ENCODE measurements at places on chromosomes 2 and 18.

GRCh38 chr2:27494284-27494943 lies 586 bp downstream of the FNDC4 start:
- no peak for DNase-seq

GRCh38 chr18:37042381-37042780 lies 213.5 kb downstream of the KIAA1328 start:
- DNase-seq, result no peak

DNA sequence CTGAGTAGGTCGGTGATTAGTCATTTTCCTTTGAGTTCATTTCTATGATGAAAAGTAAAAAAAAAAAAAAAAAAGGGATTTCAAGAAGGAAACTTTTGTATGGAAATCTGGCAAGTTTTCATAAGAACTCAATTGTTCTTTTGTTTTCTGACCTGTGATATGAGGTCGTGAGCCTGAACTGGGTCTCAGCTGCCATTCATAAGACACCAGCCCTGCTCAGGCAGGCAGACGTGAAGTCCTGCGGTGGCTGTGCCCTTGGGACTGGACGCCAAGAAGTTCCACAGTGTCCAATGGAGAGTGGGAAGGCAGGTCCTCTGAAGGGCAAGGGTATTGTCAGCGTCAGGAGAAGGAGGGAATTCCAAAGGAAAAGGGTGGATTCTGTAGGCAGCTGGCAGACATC lies 183.9 kb downstream of the NCK2 start:
- no peak for DNase-seq

DNA sequence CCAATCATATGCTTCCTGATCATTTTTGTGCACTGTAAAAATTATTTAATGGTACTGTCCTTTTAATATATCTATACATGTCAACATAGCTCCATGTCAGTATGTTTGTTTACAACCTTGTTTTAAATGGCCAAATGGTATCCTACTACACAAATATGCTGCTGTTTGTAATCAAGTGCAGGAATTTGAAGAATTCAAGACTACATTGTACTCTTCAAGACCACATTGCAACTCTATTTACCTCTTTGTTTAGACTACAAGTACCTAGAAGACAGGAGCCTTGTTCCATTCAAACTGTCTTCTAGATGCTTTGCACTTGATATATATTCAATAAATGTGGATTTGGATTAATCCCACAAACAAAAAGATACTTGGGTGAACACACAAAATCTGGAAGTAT lies 41.7 kb downstream of the CNTNAP5 start:
- no peak for DNase-seq

- DNase-seq, result no peak
Observed at GRCh38 chr18:80232710-80233109, 14.6 kb downstream of the PARD6G start.

DNA sequence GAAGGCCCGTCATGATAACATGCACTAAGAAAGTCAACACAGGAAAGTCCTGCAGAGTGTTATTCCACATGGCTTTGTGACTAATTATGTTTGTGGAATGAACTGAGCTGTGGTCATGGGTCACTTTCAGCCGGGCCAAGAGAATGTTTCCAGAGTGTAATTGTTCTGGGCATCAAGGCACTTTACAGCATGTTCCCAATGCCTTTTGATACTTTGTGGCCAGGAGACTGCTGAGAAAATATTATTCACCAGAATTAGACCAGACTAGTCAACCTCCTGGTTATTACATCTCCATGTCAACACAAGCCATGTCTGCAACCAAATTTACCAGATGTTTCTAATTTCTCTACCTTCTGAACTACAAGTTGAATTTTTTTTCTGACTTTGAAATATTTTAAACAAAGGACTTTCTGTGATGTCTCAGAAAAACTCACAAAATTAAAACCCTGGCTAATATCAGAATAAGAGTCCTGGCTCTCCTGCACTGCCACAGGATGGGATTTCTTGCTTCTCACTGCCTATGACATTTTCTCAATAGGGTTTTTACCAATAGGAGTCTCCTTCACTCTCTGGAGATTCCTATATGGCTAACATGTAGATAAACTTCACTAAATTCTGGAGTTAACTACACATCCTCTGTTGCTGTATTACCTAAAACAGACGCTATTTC lies 90.6 kb upstream of the WDR75 start:
- no peak for DNase-seq

DNA sequence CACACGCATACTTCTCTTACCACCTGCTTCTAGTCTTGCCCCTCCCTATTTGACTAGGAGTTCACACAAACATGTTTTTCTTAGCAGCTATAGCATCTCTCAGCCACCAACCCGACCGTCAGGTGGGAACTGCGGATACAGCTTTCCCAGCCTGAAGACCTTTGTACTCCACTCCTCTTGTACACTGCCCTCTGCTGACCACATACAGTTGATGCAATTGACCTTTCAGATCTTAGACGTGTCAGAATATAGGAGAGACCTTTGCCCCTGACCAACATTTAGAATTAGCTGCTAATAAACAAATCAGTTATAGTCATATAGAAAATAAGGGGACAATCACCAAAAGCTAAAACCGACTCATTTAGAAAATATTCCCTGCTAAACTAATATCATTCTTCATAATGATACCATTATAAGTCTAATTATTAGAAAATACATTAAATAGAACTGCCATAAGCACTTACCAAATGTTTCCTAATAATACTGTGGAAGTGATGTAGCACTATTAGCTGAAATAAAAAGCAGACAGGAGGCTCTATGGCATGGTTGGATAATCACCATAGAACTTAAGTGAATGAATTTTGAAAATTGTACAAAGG lies 208.4 kb downstream of the RAD51AP2 start:
- peak; percentile 3 for DNase-seq

GRCh38 chr2:102266204-102266603 lies 45.2 kb upstream of the IL1RL1 start:
- no peak for DNase-seq

DNA sequence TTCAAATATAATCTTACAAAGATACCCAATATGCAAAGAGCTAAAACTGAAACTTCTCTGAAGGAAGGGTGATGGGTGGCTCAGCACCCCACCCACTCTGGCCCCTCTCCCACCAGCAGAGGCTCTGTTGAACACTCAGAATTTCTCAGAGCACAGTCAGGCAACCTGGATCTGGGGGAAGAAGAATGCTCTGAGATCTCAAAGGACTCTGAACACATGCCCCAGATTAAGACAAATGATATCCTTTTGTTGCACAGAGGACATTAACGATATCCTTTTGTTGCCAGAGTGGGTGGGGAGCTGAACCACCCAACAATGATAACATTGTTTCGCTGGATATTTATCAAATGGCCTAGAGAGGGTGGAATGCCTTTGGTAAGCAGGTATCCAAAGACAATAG lies 104.8 kb downstream of the LBH start:
- peak; percentile 35 for DNase-seq

DNA sequence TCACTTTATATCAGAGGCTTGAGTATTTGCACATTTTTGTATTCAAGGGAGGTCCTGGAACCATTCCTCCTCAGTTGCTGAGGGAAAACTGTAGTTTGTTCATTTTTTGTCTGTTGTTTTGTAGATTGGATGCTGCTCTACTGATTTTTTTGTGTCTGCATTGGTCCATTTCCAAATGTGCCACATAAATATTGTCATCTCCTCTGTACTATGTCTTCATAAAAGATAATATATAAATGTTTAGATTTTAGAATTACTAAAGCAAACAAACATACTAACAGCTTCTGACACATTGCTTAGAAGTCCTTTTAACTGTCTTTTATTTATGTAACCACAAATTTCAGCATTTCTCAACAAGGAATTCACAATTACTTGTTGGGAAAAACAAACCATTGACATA lies 356.8 kb downstream of the PLCL1 start:
- DNase-seq, result no peak

DNA sequence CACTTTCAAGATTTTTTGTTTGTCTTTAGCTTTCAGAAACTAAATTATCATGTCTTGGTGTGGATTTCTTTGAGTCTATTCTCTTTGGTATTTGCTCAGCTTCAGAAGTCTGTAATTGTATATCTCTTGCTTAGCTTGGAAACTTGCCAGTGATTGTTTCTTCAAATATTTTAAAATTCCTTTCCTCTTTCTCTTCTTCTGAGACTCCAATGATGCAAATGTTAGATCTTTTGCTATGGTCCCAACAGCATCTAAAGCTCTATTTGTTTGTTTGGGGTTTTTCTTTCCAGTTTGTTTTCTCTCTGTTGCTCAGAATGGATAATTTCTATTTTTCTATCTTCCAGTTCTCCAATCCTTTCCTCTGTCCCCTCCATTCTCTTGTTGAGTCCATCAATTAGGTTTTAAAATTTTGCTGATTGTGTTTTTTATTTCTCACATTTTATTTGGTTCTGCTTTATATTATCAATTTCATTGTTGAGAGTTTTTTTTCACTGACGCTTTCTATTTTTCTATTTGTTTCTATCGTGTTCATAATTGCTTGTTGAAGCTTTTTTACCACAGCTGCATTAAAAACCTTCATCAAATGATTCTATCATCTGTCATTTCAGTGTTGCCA lies 81.5 kb upstream of the DAPL1 start:
- DNase-seq, result no peak

GRCh38 chr2:158926478-158926948 lies 41.9 kb upstream of the TANC1 start:
- no peak for DNase-seq

- no peak for DNase-seq
Observed at GRCh38 chr18:25825979-25826776, 264.2 kb downstream of the SS18 start.

DNA sequence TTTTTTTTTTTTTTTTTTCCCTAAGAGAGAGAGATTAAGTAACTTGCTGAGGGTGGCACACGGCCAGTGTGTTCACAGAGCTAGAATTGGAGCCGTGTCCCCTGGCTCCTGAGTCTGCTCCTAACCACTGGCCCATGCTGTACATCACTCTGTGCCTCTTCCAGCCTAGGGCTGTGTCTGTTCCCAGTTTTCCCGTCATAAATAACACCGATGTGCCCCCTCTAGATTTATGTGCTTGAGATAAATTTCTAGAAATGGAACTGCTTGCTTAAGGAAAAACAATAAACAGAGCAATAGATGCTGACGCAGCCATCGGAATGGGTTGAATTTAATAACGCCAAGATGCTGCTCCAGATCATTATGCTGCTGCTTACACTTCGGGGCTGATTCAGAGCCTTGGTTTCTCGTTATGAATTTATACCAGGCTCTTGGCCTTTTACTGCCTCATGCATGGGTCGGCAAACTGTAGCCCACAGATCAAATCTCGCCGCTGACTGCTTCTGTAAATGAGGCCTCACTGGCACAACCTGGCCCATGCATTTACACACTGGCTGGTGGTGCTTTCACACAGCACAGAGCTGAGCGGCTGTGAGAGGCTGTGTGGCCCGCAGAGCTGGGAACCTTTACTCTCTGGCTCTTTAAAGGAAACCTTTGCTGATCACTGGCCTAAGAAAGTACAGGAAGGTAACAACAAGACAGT lies 58.1 kb downstream of the NDUFA10 start:
- no peak for DNase-seq

DNA sequence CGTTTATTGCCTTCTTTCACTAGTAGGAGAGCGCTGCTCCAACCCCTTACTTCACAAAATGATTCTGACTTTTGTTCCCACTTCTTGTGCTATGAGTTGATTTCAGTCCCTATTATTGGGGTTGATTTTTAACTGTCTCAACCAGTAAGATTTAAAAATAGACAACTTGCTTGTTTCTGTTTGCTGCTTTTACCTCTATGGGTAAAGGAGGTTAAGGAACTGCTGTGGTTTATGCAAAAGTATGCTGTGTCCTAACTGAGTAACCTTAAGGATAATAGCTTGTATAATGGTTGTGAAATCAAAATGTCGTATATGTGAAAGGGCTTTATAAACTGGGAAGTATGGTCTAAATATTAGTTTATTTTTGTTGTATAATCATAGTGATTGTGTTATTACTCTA lies 22.6 kb downstream of the ALMS1 start:
- peak; percentile 5 for DNase-seq

DNA sequence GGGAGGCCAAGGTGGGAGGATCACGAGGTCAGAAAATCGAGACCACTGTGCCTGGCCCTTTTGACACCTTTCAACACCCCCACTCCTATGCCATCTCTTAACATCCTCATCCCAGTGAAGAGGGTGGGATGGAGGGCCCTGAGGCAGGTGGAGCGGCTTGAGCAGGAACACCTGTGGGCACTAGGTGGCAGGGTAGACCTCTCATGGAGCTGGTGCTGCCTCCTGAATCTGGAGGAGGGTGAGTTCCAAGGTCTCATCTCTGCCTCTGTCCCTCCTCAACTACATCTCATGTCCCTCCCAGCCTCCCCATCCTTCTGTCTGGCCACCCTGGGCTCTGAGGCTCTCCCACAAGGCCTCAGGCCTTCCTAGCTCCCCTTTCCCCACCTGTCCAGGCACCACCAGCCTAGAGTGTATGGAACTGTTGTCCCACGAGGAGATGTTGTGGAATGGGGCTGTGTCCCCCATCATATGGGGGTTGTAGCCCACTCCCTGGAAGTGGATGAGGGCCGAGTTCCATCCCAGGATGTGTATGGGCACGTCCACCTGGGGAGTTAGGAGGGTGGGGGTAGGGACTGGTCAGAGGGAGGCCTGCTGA lies 17.0 kb upstream of the CRYBA2 start:
- DNase-seq, result no peak

- DNase-seq, result no peak
Observed at GRCh38 chr18:32438173-32438572, 32.5 kb downstream of the GAREM1 start.

GRCh38 chr2:193966590-193966989 lies 1690.4 kb upstream of the SLC39A10 start:
- no peak for DNase-seq

DNA sequence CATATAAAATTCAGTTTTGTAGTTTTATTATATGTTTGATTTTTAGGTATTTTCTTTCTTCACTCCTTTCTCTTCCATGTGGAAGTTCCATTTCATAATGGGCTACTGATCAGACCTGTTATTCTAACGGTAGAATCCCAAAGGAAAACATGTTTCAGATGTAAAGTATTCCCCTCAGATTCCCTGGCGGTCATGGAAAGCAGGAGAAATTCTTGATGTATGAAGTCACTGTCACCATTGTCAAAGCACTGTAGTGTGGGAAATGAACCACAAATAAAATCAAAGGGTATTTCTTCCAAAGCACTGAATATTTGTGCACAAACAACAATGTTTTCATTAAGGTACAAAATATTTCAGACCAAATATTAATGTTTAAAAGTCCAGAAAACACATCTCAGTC lies 237.3 kb upstream of the KLHL14 start:
- DNase-seq, result no peak

GRCh38 chr2:180169474-180169873 lies 162.4 kb upstream of the CWC22 start:
- no peak for DNase-seq

DNA sequence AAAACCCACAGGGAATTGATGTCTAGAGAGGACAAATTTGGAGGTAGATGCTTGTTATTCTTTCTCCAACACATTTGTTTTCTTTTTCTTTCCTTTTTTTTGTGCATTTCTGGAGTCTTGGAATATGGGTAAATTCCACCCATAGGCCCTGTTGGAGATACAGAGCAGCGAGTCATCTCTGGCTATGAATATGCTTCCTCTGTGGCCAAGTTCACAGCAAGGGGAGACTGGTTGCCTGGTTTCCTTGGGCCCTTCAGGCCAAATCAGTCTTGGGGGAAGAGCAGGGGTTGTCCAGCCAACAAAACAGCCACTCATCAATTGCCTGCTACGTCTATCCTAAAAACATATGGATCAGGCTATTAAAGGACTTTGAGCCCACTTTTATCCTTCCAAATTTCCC lies 27.5 kb downstream of the SP100 start:
- no peak for DNase-seq

- no peak for DNase-seq
Observed at GRCh38 chr2:211084352-211084751, 528.0 kb downstream of the CPS1 start.

All from GM06990 (cell line).